ENCODE measurements at places on chromosomes 16 and 17.

DNA sequence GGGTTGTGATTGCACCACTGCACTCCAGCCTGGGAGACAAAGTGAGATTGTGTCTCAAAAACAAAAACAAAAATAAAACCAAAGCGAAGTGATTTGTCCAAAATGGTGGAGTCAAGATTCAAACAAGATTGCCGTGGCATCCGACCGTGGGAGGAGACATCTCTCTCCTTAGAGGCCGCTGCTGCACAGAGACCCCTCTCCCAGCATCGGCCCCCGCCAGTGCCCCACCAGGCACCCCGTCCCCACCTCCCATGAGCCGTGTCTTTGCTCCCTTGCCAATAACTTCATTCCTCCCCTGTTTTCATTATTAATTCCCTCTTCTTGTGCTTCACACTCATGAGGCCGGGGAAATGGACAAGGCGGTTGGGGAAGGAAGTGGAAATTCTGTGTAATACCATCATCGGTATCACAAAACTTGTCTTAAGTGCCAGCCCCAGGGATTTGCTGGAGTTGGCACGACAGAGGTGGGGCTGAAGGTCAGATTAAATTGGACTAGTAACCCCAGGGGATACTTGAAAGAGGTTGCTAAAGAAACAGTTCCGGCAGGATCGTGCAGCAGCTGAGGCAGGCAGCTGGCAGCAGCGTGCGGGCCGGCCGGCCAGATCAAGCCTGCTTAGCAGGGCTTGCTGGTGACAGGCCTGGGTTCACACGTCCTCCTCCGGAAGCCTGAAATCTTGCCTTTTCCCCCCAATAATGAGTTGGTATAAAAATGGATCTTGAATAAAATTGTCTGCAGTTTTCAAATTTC lies 66.8 kb downstream of the RTN4RL1 start:
- no peak for DNase-seq

- peak; percentile 82 for DNase-seq
Observed at GRCh38 chr17:4420692-4421131, 13.0 kb upstream of the SPNS3 start.

DNA sequence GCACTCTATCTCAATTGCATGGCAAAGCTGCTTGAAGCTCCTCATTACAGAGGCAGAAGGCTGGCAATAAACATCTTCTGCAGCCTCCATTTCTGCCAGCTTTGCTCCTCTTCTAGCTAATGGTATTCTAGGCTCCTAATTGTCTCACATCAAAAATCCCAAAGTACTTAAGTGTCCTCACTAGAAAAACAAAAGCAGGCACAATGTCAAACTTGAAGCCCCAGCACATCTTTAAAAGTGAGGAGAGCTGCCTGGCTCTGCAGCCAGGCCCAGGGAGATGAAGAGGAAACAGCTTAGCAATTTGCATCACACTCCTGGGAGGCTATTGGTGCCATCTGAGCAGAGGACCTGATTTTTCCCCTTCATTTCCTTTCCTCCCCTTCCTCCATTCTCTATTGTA lies 197.1 kb downstream of the KCNJ2 start:
- DNase-seq, result no peak

GRCh38 chr16:83513008-83513755 lies 294.6 kb upstream of the HSBP1 start:
- DNase-seq, result no peak

DNA sequence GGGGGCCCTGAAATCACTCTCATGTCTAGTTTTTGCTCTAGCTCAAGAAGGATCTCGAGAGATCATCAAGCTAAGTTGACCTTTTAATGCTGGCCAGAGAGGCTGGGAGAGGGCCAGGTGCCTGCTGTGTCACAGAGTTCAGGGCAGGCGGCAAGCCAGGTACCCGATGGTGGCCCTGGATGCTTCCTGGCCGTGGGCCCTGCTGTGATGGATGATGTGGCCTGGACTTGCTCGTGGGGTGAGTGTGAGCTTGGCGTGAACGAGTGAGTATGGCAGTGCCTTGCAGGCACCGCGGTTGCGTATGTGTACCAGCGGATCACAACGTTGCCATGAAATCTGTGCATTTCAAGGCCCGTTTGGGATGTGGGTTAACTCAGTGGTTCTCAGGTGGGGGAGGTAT lies 7.4 kb downstream of the IRF8 start:
- DNase-seq, result no peak

GRCh38 chr17:77458202-77459017 lies 317.6 kb downstream of the SEC14L1 start:
- DNase-seq, result no peak

GRCh38 chr16:11677959-11678881 lies 10.0 kb downstream of the SNN start:
- peak; percentile 49 for DNase-seq

Measured in suppressor macrophage treated with lipopolysaccharide for 1 hour (primary cell).